ENCODE measurements at places on chromosomes 16 and 17.
A peak's percentile ranks its signal among the peaks of the same experiment; 100 is the strongest.

- no peak for DNase-seq
Measured at GRCh38 chr16:67404740-67405226, 11.5 kb upstream of the TPPP3 start.

DNA sequence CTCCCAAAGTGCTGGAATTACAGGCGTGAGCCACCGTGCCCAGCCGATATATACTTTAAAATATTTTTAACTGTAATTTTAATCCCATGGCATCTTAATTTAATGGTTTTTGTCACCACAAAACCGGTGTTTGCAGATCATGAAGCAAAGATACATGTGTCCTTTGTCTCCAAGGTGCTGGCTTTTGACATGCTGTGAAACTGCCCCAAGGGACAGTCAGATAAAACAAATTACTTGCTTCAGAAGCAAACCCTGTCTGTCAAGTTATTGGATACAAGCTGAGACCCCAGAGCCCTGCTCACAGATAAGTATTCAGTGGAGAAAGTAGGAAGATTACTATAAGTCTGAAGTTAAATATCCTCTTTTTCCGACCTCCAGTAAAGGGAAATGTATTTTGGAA, 39.8 kb downstream of the ARL4D start:
- DNase-seq = no peak

GRCh38 chr16:85289760-85290625, 177.7 kb upstream of the CIBAR2 start:
- peak; percentile 86 for DNase-seq

DNA sequence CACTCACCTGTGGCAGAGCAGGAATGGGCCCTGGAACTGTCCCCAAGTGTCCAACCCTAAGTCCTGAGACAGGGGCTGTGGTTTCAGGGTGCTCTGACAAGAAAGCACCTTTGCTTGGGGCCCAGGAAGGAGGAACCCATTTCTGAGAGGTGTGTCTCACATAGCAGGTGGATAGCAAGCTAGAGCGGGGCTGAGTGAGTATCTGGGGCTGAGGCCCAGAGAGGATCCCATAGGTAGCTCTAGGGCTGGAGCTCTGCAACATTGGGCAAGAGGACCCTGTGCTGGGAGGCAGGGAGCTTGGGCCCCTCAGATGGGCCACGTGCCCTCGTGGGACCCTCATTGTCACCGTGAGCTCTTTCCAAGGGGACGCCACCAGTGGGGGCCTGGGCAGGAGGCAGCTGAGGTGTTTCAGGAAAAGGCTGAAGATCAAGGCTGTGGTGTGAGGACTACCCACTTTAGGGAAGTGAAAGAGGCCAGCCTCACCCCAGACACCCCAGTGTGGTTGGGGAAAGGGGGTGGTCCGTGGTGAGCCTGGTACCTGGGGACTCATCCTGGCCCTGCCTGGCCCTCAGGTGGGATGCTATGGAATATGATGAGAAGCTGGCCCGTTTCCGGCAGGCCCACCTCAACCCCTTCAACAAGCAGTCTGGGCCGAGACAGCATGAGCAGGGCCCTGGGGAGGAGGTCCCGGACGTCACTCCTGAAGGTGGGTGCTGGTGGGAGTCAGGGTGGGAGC, 5.3 kb downstream of the DEF8 start:
- DNase-seq = no peak

DNA sequence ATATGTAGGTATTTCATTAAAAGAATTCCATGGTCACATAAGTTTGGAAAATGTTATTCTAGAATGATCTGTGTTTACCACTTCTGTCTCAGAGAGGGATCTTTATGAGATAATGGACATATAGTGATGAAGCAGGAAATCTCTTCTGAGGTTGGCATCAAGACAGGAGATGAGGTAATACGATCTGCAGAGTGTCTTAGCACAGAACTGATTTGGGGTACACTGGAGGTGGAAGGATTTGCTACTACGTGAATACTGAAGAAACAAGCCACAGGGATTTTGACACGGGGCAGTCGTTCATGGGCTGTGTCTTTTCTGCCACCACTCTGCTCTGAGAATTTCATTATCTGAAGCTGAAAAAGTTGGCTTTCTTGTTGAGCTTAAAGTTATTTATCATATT, 5.5 kb downstream of the CBFB start:
- DNase-seq = no peak

DNA sequence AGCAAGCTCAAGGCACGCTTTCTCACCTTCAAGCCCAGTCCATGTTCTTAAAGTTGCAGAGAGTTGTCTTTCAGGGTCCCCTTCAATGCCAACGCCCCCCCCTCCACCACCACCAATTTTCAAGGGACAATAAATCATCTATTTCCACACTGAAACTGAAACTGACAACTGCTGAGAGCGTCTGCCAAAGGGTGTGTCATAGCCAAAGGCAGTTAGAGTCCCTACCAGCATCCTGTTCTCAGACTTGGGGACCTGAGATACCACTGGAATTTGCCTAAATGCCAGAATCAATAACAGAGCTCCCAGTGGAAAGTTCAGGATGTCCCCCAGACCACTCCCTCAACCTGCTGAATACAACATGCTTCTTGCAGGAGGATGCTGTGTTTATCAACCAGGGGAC, 133.2 kb upstream of the SOX9 start:
- no peak for DNase-seq

DNA sequence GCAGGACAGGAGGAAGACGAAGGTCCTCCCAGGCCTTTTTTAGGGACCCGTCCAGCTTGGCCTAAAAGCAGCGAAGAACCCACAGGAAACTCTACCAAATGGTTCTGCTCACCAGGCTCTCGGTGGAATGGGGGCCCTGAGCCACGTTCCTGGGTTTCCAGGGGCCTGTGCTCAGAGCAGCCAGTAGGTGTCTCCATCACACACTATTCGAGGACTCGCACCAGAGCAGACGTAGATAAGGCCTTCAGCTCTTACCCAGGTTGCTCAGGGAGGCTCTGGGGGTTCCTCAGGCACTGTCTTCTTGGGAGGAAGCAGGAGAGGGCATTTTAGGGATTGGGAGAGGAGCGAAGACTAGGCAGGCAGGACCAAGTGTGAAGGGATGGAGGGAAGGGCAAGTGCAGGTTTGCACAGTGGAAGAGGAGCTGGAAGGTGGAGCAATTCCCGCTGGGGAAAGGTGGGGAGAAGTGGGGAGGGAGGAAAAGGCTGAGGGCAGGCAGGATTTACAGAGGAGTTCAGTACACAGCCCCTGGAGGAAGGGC, 157.1 kb downstream of the RGS9 start:
- DNase-seq = peak; percentile 82

GRCh38 chr17:39742856-39743436, 5.2 kb downstream of the GRB7 start:
- no peak for DNase-seq

DNA sequence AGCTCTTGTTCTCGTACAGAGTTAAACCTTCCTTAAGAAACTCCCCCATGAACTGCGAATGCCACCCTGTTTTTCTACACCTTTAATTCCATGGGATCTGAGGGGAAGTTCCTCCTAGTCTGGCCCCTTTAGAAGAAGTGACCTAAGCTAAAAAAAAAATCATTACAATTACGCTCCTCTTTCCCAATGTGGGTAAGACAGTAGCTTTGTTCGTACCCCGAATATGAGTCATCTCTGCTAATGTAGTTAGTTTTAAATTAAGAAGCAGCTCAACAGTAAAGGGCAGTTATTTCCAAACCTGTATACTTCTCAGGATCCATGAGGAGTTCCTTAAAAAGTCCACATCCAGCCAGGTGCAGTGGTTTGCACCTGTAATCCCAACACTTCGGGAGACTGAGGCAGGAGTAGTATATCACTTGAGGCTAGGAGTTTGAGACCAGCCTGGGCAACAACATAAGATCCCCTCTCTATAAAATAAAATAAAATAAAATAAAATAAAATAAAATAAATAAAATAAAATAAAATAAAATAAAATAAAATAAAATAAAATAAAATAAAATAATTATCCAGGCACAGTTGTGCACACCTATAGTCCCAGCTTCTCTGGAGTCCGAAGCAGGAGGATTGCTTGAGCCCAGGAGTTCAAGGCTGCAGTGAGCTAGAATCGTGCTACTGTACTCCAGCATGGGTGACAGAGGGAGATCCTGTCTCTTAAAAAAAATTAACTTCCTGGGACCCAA, 26.1 kb downstream of the RCVRN start:
- no peak for DNase-seq

DNA sequence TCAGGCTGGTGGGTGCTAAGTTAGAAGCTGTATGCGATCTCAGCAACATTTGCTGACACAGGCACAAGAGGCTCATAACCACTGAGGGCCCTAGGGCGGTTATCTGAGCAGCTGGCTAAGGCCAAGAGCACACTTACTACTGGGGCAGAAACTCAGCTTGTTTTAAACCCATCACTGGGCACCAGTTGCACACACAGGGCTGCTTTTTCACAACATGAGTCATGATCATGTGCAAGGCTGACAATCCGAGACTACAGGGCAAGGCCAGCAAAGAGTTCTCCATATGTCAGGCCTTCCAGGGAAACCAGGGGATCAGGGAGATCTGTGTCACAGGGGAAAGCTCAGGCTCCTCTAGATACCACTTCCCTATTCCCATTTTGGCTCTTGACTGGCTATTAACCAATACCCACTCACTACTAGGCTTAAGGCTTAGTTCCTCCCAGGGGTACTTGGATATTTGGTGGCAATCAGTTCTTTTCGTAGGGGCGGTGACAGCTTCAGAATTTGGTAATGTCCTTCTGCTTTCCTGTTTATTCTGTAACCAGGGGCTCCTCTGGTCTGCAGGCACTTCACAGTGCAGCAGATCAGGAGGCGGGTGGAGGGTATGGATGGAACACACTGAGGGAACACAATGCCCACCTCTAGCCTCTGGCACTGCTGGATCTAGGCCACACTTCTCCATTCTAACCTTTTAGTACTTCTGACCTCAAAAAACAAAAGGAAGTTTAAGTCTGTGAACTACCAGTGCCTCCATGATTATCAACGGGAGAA, 44.9 kb upstream of the ERN1 start:
- DNase-seq = peak; percentile 22

DNA sequence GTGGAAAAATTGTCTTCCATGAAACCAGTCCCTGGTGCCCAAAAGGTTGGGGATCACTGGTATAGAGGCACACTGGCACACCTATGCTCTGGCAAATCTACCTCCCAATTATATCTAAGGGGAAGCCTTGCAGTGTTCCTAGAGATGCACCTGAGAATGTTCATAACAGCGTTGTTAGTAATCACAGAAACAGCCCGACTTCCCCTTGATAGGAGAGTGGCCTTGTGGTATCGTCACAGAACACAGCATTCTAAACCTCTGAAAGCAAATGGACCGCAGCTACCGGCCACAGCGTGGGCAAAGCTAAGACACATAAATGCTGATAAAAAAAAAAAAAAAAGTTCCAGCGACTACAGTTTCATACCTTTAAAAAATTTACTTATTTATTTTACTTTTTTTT, 39.1 kb upstream of the ADGRG1 start:
- DNase-seq = no peak

DNA sequence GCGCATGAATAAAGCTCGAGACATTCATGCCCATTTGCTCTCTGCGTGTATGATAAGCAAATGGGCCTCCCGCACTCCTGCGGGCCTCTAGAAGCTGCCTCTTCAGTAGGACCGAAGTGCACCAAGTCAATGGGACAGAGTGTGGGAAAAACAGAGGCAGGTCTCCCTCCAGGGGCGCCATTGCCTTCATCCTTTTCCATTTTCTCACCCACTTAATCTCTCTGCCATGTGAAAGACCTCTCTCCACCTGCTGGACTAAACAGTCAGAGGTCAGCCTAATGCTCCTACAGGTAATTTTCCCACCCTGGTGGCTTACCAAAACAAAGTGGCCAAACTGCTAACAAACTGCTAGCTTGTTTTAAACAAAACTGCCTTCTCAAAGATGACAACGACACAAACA, 210.9 kb downstream of the ZFHX3 start:
- no peak for DNase-seq

GRCh38 chr17:40464392-40464855, 21.2 kb downstream of the IGFBP4 start:
- DNase-seq = no peak

Data from SJCRH30 (cell line).